ENCODE measurements at places on chromosomes 16 and 17.

DNA sequence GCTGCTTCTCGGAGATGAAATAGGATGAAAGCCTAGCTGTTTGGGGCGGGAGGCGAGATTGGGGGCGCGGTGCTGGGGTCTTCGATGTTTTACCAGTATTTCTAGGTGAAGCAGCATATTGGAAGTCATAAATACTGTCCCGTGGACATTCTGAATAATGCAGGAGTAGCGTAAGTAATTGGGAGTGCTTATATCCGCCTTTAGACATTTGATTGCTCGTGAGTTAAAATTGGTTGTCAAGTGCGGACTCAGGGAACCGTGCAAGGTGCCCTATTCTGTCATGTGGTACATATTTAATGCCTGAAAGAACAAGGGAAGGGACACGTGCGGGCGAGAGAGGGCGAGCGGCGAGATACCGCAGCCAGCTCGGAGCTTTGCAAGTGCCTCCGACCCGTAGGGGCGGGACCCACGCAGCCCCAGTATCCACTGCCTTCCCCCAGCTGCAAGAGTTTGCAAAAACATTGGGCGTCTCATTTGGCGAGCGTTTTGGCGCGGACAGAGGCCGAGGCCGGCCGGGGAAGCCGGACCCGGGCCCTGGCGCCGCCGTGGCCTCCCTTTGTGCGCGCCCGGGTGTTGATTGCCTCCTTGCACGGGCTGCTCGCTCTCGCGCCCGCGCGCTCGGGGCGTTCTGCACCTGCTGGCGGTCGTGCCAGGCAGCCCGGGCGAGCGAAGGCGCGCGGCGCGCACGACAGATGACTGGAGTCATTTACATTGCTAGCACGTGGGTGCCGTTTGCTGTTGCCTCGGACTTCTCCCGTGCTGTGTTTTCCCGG lies 849.8 kb upstream of the RBFOX1 start:
- no peak for DNase-seq

DNA sequence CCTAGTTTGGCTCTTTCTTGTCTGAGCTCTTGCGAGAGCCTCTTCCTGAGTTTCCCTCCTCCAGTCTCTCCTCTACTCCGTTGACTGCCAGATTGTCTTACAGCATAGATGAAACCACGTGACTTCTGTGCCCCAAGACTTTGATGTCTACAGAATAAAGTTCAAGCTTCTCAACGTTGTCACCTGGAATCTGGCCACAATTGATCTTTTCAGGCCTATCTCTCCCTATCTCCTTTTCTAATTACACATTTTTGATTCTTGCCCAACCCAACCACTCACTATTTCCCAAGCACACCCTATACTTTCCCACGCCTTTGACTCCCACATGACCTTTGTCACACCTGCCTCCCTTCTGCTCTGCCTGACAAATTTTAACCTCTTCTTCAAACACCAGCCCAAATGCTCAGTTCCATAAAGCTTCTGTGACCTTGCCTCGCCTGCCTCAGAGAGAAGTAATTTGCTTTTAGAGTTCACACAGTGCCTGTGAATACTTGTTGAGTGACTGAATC lies 52.4 kb upstream of the PMFBP1 start:
- no peak for DNase-seq

- DNase-seq = no peak
Measured at GRCh38 chr16:7183768-7184167, 148.9 kb upstream of the RBFOX1 start.

- no peak for DNase-seq
Measured at GRCh38 chr16:55045756-55046460, 115.2 kb downstream of the IRX5 start.

DNA sequence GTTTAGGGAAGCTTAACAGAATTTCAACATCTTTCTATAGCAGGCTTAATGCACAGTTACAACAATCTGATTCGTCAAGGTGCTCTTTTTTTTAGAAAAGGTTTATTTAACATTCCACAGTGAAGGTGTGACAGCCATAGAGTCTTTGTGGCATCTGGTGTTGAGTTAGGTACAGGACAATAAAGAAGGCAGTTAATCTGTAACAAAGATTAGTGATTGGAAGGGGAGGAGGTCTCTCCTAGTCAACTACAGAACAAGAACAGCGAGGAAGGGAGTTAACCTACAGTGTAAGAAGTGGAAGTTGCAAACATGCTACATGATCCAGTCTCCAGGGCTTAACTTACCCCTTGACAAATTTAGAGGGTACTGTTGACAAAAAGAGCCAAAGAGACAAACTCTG lies 3.0 kb upstream of the ZDHHC7 start:
- no peak for DNase-seq

GRCh38 chr17:50609380-50610074 lies 25.2 kb upstream of the ABCC3 start:
- no peak for DNase-seq

DNA sequence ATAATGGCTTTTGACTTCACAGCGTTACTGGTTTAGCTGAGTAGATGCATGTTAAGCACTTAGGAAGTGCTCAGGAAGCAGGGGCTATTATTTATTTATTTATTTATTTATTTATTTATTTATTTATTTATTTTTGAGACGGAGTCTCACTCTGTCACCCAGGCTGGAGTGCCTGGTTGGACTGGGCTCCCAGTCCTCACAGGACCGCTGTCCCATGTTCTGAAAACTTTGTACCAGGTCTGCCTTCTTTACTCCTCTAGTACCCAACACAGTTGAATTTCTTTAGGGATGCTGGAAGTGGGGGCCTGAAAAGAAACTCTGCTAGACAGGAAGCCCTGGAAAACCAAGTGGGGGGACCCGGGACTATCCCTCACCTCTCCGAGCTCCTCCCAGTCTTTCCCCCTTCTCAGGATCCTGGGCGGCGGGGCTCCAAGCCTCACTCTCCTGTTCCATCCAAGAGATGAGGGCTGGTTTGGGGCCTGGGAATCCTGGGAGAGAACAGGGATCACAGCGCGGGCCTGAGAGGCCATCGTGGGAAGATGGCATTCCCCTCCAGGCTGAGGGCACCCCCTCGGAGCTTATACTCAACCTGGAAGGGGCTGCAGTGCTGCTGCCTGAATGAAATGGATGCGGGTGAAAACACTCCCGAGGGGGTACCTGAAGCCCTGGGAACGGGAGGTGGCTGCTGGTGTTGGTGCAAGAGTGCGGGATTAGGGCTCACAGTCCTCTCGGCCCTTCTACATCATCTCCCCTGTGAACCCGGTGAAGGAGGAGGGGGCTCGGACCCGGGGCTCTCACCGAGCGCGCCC lies 674 bp downstream of the ZNF688 start:
- DNase-seq = no peak

GRCh38 chr17:83069571-83069906 lies 9.9 kb upstream of the METRNL start:
- DNase-seq = no peak

DNA sequence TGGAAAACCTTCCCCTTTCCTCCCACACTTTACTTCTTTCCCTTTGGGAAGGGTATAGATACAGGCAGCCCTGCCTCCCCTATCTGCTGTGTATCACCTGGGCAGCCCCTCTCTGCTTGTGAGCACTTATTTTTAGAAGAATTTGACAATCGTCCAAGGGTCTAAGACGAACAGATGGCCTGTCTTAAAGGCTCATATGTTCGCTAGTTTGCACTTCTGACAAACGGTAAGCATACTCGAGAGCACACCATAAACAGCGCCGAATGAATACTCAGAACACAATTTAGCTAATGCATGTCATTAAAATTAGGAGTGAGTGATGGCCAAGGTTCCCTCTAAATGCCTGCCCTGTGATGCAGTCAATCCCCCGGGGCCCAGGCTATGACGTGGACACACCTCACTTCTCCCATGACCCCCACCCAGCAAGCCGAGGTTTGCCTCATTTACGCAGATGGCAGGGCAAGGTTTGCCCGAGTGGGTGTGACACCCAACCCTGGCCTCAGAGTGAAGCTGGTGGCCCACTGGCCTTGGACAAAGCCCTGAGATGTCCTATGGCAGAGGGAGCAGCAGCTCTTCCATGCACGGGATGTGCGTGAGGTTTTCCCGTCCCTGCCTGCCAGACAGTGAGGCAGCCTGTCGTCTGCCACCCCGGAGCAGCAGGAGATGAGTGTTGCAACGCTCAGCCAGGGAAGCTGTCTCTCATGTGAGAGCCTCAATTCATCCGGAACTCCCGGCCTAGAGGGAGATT lies 125.2 kb downstream of the C16orf78 start:
- DNase-seq = no peak

DNA sequence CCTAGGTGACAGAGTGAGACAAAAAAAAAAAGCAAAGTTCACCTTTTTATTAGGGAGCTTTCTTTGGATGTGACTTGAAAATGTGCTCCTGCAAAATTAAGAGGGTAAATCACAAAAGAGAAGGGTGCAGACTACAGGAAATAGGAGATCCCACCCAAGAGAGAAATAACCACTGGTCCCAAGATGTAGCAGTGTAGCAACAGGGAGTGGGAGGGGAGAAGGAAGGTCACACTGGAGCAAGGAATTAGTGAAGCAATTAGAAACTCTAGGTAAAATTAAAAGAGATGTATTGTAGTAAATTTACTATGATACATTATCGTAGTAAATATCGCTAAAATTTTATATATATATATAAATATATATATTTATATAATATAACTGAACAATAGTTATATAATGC lies 12.3 kb upstream of the SPN start:
- no peak for DNase-seq

DNA sequence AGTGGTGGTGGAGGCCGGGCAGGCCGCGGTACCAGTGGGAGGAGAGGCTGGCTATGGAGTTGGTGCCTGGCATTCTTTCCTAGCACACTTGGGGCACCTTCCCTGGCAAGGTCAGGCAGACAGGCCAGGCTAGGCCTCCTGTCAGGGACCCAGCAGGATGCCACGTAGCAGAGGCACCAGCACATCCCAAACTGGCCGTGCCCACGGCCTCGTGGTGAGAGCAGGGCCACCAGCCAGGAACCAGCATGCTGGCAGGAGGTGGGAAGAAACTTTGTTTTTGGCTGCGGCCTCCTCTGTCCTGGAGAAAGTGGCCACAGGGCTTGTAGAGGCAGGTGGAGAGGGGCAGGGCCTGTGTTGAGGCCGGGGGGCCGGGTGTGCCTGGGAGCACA lies 57.6 kb upstream of the CBFA2T3 start:
- no peak for DNase-seq

DNA sequence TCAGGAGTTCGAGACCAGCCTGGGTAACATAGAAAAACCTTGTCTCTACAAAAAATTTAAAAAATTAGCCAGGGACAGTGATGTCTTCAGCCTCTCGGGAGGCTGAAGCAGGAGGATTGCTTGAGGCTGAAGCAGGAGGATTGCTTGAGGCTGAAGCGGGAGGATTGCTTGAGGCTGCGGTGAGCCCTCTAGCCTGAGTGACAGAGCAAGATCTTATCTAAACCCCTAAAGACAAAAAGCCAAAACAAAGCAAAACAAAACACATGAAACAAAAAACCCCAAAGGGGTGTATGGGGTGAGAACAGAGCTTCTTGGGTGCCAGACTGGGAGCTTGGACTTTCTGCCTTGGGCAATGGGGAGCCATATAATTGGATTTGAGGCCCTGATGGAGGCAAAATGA lies 2.6 kb downstream of the SPNS3 start:
- no peak for DNase-seq

DNA sequence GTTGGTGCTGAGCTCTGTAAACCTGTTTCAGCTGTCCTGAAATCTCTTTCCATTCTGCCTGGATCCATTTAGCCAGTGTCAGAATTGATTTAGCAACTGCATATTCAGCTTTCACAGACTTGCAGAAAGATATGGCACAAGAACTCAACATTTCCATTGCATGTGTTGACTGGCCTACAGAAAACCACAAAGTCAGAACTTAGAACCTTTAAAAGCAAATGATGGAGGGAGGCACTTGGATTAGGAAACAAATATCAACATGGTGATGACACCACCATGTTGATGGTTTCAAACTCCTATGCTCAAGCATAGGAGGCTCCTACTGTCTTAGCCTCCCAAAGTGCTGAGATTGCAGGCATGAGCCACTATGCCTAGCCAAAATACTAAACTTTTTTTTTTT lies 52.3 kb upstream of the ARL6IP1 start:
- no peak for DNase-seq

DNA sequence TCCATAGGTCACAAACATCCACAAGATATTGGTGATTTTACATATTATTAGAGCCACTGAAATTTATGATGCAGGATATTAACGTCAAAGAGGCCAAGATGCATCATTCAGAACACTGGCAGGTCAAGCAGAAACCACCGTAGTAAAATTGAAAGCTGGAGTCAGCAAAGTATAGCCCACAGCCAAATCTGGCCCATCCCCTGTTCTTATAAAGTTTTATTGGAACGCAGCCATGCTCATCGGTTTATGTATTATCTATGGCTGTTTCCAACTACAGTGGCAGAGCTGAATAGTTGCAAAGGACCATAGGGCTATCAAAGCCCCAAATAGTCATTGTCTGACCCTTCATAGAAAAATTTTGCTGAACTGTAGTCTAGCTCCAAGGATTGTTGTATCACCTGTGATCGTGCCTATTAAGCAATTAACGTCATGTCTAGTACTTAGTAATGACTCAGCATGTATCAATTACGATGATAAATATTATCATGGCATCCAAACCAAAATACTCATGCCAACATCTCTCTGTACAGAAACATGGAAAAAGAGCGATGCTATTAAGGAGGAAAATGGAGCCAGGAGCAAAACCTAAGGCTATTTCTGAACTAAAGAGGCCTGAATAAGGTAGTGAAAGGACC lies 165.6 kb downstream of the IRX3 start:
- DNase-seq = no peak

DNA sequence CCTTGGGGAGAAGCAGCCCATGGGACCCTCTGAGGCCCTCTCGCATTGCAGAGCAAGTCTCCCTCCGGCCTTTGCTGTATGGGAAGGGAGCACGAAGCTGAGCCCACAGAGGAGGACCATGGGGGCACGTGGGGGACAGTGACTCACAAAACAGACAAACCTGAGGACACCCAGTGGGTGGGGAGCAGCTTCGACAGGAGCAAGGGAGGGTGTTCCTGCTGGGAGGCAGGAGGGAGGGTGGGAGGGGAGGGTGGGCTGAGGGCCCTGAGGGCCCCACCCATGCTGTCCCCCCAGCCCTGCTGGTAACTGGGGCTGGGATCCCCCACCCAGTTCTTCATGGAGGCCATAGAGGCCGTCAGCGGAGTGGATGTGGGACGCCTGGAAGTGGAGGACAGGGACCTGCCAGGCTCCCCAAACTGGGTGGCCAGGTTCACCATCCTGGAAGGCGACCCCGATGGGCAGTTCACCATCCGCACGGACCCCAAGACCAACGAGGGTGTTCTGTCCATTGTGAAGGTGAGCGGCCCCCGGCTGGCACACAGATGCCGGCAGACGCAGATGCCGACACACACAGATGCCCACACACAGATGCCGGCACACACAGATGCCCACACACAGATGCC lies 12.5 kb downstream of the SLC22A31 start:
- no peak for DNase-seq

GRCh38 chr17:42678951-42679491 lies 2.2 kb upstream of the PLEKHH3 start:
- peak; percentile 31 for DNase-seq

- DNase-seq = no peak
Measured at GRCh38 chr17:6061290-6061689, 8.9 kb upstream of the WSCD1 start.
